ENCODE measurements at places on chromosomes 7 and 10.

- DNase-seq, result no peak
Measured at GRCh38 chr10:73413108-73413527, 740 bp downstream of the ANXA7 start.

GRCh38 chr10:91366704-91367103 is 43.4 kb upstream of the HECTD2 start:
- DNase-seq, result no peak

DNA sequence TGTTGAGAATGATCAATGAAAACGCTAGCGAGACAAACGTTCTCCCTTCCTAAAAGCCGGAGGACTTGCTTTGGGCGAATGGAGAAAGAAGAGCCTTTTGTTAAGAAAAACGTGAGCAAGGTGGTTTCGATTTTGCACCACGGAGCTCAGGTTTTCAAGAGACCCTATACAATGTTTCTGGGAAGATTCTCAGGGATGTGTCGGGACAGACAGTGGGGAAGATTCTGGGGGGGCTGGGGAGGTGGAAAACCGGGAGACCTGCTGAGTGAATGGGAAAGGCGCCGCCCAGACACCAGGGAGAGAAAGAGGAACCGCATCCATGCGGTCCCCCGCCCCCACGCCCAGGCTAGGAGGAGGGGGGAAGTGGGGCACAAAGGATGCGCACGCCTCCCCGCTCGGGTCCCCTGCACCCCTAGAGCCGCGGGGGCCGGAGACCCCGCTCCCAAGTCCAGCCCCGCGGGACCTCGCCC is 745 bp downstream of the YWHAG start:
- DNase-seq, result peak; percentile 14

- DNase-seq, result peak; percentile 34
Measured at GRCh38 chr7:73811760-73812168, 19.0 kb upstream of the CLDN4 start.

GRCh38 chr7:112395411-112395810 is 54.8 kb upstream of the IFRD1 start:
- no peak for DNase-seq

GRCh38 chr7:55397617-55398016 is 32.5 kb downstream of the LANCL2 start:
- DNase-seq, result no peak

GRCh38 chr7:50095634-50096033 is 2.6 kb upstream of the ZPBP start:
- no peak for DNase-seq

Measured in stimulated activated CD8-positive, alpha-beta memory T cell treated with anti-CD3 and anti-CD28 coated beads, Interleukin-7, amount 100 ng/mL, for 1 hour (primary cell).